Cardiac atrium fibroblast (primary cell): ENCODE measurements at places on chromosomes 4 and X. TPM values are rescaled to one million over a fixed set of nuclear protein-coding genes. Genes with fewer than 3 reads are reported as not detected.

The FDCSP gene
- total RNA-seq: not detected in 2 replicates

The KLHL13 gene
- 3.2 and 5.1 TPM in 2 replicates for total RNA-seq

The SLIT2 gene
- total RNA-seq: 12.8 and 24.1 TPM in 2 replicates

The SNX25 gene
- total RNA-seq: 17.0 and 19.0 TPM in 2 replicates

The DACH2 gene
- not detected in 2 replicates for total RNA-seq

The AMOT gene
- total RNA-seq: 1.8 TPM in 2 replicates

The LNX1 gene
- total RNA-seq: 2.9 and 7.6 TPM in 2 replicates

The CXCL8 gene
- 343 and 870 TPM in 2 replicates for total RNA-seq

The MAD2L1 gene
- 8.1 and 19.6 TPM in 2 replicates for total RNA-seq

The AKAP4 gene
- total RNA-seq: not detected in 2 replicates

The HADH gene
- 8.8 and 11.3 TPM in 2 replicates for total RNA-seq

The NKX3-2 gene
- total RNA-seq: not detected in 2 replicates

The APELA gene
- total RNA-seq: not detected in 2 replicates

The GBA3 gene
- total RNA-seq: not detected in 2 replicates

The IQCM gene
- total RNA-seq: not detected in 2 replicates

The TRAM1L1 gene
- total RNA-seq: 0.72 and 0.81 TPM in 2 replicates

The EDA gene
- total RNA-seq: 3.4 and 4.2 TPM in 2 replicates

The AFAP1 gene
- 117 and 125 TPM in 2 replicates for total RNA-seq

The YY2 gene
- total RNA-seq: 0.36 and 1.1 TPM in 2 replicates

The GPR34 gene
- not detected in 2 replicates for total RNA-seq

The ETDB gene
- total RNA-seq: not detected in 2 replicates

The FAM47E gene
- not detected in 2 replicates for total RNA-seq

The SASH3 gene
- total RNA-seq: not detected in 2 replicates

The FRG2 gene
- total RNA-seq: not detected in 2 replicates

The MYOZ2 gene
- 0.16 and 1.8 TPM in 2 replicates for total RNA-seq

The CT55 gene
- not detected in 2 replicates for total RNA-seq

The FUNDC1 gene
- total RNA-seq: 8.1 and 9.6 TPM in 2 replicates

The TEX13B gene
- not detected in 2 replicates for total RNA-seq

The POU3F4 gene
- not detected in 2 replicates for total RNA-seq

The EMCN gene
- total RNA-seq: 6.7 and 8.3 TPM in 2 replicates

The TEC gene
- 0.16 TPM in 1 of 2 replicates, not detected in the other for total RNA-seq

The CTAG1A gene
- not detected in 2 replicates for total RNA-seq

The F8A2 gene
- not detected in 2 replicates for total RNA-seq

The CYSLTR1 gene
- total RNA-seq: not detected in 2 replicates

The LRIT3 gene
- total RNA-seq: 0.36 TPM in 1 of 2 replicates, not detected in the other

The GPC4 gene
- total RNA-seq: 3.2 and 4.1 TPM in 2 replicates

The TRAPPC11 gene
- total RNA-seq: 17.8 and 21.7 TPM in 2 replicates

The SLC10A4 gene
- total RNA-seq: not detected in 2 replicates

The SLC34A2 gene
- total RNA-seq: 0.16 TPM in 1 of 2 replicates, not detected in the other

The CAMK2D gene
- total RNA-seq: 147 and 150 TPM in 2 replicates
